ENCODE measurements at places on chromosomes 4 and X.

DNA sequence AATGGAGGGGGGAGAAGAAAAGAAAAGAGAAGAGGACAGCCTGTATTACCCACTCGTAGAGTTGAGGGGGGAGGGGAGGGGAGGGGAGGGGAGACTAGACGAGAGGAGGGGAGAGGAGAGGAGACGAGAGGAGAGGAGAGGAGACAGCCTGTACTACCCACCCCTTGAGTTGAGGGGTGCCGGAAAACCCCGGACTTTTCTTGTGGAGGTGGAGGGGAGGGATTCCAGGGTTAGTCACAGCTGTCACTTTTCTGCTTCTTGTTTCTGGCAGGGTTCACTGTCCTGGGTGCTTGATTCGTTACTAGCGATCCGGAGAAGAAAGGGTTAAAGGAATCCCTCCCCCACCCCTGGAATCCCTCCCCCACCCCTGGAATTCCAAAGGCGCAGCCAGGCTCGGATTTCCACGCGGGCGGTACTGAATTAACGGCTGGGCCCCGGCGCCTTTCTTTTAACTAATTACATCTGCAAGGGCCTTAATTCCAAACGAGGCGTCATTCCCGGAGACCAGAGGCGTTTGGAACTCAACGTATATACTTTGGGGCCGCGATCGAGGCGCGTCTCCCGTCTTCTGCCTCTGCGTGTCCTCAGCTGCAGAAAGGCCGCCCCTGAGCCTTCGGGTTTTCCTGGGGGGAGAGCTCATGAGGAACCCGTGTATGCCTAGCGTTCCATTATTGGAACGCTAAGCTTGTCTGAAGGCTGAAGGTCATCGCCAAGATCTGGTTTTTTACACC is 20.1 kb upstream of the CSF2RA start:
- peak; percentile 30 for DNase-seq

DNA sequence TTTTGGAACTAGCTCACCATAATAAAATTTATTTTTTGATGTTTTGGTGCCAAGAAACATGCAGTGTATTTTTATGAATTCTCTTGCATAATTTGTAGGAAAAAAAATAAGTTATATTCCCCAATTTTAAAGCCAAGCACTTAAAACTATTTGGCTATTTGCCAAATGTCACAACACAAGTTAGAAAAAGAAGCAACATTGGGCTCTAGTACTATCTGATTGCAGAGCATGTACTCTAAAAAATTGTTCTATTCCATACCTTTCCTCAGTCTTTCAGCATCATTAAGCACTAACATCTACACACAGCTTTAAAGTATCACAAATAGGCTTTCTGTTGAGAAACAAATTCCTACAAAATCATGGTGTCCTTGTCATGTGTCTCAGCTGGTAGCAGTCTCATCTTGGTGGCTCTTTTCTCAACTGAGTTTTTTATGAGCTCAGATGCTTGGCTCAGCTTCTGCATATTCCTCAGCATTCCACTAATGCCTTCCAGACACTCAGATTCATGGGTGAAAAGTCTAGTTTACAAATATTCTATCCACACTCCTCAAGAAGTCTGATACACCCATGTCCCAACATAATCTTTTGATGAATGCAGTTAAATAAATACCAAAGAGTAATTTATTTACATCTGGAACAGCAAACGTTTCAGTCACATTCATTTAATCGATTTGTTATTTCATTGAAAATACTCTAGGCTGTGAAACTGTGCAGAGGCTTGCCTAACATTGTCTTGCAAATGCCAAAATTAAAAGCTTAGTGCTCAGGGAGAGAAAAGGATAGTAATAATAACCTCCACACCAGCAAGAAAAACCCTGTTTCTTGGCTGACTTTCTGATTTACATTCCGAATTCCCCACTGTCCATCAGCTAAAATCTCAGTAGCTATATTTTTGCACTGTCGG is 2209.9 kb downstream of the PCDH7 start:
- no peak for DNase-seq

DNA sequence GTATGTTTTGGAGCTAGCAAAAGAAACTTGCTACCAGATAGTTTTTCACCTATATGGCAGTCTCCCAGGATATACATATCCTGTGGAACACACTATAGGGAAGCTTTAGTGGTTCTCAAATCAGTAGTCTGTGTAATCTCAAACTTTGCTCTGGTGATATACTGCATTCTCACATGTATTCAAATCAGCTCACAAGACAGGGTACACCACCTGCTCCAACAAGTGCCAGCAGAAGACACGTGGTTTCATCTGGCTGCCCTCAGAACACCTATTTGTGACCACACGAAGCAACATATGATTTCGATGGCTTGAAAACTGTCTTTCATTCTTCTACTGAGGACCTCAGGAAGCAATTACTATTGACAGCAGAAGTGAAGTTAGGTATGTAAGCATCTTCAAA is 37.7 kb downstream of the BCLAF3 start:
- no peak for DNase-seq

DNA sequence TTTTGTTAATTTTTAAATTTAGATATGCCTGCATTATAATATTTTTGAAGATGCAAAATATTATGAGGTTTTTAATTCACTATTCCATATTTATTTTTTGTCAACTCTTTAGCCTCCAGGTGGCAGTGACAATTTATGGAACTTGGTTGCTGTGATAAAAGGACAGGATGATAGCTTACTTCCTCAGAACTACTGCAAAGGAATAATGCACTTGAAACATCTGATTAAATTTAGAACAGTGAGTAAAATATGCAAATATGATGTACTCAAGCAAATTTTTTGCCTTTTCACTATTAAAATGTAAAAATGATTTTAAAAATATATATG is 45.1 kb downstream of the SPATA4 start:
- DNase-seq, result no peak

GRCh38 chr4:185587427-185588161 is 52.3 kb upstream of the PDLIM3 start:
- peak; percentile 37 for DNase-seq

GRCh38 chr4:10296730-10297129 is 160.5 kb downstream of the ZNF518B start:
- DNase-seq, result no peak

GRCh38 chrX:107894038-107894437 is 68.4 kb downstream of the MID2 start:
- DNase-seq, result peak; percentile 47

- no peak for DNase-seq
Observed at GRCh38 chrX:109922190-109922589, 80.7 kb upstream of the TMEM164 start.

- DNase-seq, result no peak
Observed at GRCh38 chr4:173526724-173527102, 3.3 kb downstream of the HAND2 start.

- DNase-seq, result no peak
Observed at GRCh38 chr4:160835789-160836188, 1328.0 kb downstream of the FSTL5 start.

DNA sequence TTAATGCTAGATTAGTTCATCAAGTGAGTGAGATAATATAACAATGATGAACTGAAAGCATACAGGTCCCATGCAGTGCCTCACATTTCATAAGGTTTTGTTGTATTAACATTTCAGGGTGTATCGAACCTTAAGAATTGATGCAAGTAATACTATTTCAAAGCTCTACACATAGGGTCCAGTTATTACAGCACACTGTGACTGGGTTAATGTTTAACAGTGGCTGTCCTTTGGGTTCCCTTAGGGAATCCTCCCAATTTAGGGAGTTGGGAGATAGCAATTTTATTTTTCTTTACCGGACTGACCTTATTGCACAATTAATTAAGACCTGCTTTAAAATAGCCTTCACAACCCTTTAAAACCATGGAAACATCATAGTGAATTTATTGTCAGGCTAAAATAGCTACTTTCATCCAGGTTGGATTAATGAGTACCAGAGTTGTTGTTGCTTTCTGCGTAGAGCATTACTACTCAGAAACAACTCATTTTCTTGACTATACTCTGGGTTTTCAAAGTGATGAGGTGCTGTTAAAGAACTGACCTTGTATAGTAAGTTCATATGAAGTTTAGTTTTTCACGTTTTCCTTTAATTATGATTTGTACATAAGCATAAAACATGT is 134.4 kb downstream of the AKAP4 start:
- DNase-seq, result no peak

DNA sequence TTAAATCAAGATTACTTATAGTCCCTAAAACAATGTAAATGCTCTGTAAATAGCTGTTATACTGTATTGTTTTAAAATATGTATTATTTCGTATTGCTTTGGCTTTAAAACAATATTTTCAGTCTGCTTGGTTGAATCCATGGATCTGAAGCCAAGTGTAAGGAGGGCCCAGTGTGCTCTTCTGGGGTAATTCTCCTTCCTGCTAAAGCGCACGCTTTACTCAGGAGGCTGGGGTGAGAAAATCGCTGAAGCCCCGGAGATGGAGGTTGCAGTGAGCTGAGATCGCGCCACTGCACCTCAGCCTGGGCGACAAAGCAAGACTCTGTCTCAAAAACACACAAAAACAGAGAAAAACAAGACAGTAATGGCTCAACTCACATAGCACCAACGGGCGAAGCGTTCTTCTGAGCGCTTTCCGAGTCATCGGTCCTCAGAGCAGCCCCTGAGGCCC is 391 bp upstream of the IDUA start:
- DNase-seq, result no peak

- peak; percentile 32 for DNase-seq
Observed at GRCh38 chrX:48573690-48574269, 504 bp upstream of the RBM3 start.

- no peak for DNase-seq
Observed at GRCh38 chr4:6470502-6471306, 1.7 kb downstream of the PPP2R2C start.

- no peak for DNase-seq
Observed at GRCh38 chrX:123298026-123298425, 113.9 kb downstream of the GRIA3 start.

- no peak for DNase-seq
Observed at GRCh38 chr4:167826281-167826680, 266.1 kb upstream of the ANXA10 start.

GRCh38 chrX:121013897-121014455 is 28.4 kb upstream of the CT47A1 start:
- DNase-seq, result no peak

DNA sequence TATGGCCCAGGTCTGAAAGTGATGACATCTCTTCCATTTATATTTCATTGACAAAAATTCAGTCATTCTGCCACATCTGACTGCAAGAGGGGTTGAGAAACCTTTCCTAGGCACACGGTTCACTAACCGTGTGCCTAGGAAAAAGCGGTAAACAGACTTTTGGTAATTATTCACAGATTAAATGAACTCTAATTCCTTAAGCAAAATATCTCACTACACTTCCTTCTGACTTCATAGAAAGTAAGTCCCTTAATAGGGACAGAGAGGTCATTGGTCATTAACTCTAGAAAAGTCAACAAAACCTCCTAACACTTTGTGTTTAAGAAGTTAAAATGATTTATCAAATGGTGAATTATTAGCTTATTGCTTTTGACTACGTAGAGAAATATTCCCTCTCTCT is 205.1 kb downstream of the PDHA2 start:
- DNase-seq, result no peak

DNA sequence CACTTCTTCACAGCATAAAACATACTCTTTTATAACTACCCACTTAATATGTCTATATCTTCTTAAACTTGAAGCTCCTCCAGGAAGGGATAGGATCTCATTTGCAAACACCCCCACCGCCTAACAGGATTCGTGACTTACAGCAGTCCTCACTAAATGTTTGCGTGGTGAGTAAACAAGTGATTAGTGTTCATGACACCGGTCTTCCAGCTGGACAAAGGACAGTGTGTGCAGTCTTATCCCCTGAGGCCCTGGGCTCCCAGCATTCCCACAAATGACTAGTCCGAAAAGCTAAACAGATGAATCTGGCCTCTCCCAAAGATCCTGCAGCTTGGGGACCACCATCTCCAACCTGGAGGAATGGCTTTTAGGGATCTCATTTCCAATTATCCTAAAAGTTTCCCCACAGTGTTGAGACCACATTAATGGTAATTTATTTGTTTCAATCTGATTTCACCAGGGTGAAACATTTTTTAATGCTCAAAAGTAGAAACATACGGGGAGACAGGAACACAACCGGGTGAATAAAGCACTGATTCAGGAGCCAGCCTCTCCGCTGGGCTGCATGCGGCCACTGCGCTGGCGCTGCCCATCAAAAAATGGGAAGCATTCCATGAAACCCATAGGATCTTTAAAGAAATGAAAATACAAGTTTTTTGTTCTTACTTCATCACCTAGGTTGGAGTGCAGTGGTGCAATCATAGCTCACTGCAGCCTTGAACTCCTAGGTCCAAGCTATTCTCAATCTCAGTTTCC is 69.2 kb downstream of the HADH start:
- no peak for DNase-seq

DNA sequence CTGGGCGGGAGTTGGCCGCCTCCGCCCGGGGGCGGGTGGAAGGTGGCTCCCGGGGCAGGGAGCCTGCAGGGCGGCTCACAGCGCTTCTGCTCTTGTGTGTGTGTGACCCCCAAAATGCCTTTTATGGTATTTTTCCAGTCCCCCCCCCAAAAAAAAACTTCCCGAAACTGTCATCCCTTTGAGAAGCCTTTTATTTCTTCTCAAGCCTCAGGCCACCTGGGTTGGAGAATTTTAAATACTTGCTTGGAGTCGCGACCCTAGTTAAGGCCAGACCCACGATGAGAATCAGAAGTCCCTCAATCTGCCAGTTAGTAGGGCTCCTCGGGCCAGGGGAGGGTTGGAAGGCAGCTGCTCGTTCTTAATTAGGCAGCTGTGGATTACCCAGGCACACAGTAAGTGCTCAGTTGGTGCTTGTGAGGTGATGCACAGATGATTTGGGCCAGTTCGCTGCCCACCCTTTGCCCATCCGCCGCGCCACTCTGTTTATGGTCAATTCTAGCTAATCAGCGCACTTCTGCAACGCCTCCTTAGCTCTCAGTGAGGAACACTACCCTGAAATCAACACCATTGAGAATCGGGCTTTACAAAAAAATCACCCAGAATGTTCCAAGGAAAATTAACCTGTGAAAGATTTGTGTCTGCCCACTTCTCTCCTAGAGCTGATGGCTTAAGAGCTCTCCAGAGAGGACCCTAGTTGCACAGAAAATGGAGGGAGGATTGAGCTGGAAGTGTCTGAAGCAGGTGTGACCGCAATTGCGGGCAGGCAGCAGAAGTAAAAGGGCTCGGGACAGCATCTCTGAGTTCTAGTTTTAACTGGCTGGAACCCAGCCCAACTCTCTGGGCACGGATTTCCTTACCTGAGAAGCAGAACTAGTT is 648 bp upstream of the SCD5 start:
- DNase-seq, result no peak

DNA sequence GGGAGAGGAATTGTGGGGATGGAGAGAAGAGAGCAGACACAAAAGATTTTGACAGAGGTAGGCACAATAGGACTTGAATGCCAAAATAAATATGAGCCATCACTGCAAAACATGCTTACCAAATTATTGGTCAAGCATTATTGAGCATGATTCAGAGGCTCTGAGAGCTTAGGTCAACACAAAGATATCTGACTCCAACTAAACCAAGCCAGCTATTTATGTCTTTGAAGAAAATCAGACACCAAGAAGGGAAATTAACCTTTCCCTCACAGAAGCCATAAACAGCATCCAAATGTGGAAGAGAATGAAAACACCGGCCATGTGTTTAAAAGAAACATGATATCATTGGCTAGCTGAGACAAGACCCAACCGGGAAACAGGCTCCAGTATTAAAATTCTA is 323.2 kb downstream of the RAB28 start:
- no peak for DNase-seq

Measured in CD4-positive, alpha-beta T cell treated with Interleukin-17A for 4 hours (primary cell).